IPS DF 19.7 (cell line): ENCODE measurements at places on chromosomes 11 and 22.

DNA sequence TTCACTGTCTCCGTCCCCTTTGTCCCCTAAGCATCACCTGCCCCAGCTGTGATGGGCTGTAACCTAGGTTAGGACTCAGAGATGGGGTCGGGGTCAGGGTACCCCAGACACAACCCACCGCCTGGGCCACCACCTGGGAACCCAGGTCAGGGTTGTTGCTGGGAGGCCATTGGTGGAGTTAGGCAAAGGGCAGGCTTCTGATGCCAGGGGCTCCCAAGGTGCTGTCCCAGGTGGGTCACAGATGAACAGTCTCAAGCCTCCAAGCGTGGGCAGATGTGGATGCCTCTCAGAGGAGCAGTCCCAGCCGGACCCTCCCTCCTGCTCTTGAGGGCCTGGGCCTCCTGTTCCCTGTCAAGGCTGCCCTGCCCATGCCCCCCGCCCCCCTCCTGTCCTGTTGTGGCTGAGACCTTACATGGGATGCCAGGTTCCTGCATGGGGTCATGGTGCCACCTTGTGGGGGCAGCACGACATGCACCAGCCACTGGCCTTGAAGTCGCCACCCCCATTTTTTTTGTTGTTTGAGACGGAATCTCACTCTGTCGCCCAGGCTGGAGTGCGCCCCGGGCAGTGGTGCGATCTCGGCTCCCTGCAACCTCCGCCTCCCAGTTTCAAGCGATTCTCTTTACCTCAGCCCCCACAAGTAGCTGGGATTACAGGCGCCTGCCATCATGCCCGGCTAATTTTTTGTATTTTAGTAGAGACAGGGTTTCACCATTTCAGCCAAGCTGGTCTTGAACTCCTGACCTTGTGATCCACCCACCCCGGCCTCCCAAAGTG is 12.1 kb downstream of the GATD1 start:
- DNase-seq: no peak

- DNase-seq: no peak
Measured at GRCh38 chr11:129249923-129250322, 57.8 kb upstream of the ARHGAP32 start.

DNA sequence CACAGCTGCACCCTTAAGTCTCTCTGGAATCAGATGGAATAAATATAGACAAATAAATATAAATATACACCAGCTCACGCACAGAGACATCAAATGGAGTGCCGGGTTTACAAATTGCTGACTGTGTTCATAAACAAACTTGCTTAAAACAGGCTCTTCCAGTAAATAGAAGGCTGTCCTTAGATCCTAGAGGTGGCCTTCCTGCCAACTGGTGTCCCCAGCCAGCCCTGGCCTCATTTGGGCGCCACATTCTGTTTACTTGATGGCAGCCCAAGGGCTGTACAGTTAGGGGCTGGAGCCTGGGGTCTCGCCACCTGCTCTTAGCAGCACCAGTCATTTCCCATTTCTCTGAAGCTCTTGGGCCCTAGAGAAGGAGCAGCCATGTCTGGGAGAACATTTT is 20.8 kb downstream of the ARFGAP2 start:
- no peak for DNase-seq

DNA sequence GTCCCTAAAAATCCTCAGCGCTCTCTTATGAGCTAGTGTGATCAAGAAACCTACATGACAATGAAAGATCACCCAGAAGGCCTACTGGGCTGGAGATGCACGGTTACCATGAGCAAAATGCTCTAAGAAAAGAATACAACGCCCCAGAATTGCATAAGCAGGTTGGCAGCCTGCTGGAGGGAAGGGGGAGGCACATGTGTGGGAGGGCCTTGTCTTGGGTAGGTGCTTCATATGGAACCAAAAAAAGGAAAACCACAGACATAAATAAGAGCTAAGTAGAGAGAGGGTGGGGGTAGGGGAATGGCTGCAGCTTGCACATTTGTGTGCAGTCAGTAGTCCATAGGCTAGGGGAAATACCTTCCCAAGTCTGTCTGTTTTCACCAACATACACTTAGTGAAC is 2.8 kb downstream of the SIAE start:
- no peak for DNase-seq

DNA sequence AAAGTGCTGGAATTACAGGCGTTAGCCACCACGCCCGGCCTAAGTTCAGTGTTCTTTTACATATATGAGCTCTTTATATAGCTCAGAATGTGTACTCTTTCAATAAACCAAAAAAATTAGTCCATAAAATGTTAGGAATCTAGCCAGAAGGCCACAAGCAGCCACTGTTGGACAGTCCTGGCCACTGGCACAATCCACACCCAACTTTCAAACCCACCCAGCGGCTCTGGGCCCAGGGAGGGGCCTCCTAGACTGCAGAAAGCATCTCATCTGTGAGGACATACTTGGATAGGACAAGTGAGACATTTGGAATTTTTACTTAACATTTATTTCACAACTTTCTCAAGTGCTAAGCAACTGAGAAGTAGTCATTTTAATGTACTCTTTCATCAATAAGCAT is 6.4 kb downstream of the PACSIN2 start:
- DNase-seq: no peak

- no peak for DNase-seq
Measured at GRCh38 chr11:28887681-28888080, 779.5 kb downstream of the METTL15 start.

DNA sequence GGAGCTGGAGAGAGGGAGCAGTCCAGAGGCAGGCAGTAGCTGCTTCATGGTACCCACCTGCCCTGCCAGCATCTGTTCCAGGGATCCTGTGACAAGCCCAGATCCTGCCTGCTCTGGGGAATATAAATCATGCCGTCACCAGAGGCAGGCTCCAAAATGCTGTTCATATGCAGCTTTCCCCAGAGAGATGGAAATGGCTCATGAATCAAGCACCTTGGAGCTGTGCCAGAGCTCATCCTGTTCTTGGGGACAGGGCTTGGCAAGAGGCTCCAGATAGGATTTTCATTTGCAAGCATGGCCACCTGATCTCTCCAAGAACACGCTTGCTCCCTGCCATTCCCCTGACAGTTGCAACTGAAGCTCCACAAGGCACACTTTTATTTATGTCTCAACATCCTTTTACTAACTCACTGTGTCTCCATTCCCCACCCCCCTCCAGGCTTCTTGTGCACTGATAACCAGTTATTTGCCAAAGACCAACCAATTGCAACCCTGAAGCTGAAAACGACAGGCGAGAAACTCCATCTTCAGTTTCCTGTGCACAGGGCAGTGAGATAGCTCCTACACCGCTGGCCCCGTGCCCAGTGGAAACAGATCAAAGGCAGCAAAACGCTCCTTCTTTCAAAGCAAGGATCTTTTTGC is 115.8 kb upstream of the PITPNB start:
- DNase-seq: no peak

DNA sequence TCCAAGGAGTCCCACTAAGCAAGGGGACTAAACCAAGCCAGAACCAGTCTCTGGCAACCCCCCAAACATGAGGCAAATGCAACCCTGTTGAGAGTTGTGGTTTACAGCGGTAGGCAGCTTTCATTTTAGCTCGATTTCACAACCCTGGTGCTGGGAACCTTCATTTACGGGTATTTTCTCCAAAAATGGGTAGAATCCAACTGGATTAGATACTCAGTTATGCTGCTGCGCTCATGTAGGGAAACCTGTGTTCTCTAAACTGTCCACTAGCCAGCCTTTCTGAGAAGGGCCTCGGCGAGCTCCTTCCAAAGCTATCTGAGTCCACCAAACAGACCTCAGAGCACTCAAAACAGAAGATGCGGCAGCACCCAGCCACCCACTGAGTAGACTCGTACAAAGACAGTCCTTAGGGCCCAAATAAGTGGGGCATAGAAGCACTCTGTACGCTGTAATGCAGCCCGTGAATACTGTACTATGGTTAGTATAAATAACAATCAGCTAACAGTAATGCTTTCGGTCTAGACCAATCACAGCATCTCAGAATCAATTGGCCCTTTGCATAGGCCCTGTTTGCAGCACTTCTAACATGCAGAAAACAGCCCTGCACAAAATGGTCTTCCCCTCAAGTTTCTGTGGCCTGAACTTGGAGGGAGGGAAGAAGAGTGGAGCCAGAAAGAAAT is 104.7 kb downstream of the ETS1 start:
- DNase-seq: no peak

DNA sequence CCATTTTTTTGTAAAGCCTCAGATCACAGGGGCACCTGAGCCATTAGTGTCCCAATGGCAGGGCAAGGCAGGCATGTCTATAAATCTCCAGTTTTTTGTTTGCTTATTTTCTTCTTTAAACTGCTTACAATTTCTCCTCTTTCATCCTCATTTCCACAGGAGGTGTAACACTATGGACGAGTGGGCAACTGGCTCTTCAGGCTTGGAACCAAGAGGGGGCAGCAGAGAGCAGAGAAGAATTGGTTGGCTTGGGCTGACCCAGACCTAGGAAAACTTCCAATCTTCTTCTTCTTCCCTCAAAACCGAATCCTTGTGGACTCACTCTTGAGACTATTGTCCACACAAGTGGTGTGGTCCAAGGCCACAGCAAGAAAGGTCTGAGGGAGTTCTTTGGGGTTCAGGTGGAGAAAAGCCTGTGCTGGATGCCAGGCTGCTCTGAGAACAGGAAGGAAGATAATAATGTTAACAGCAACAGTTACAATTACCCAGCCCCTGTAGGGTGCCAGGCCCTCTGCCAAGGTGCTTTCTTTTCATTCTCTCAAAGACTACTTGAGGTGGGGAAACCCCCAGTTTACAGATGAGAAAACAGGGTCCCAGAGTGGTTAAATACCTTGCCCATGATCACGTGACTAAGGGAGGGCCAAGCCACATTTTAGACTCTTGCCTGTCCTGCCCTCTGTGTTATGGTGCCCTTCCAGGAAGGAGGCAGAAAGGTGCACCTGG is 70.7 kb upstream of the E2F8 start:
- DNase-seq: peak; percentile 12

DNA sequence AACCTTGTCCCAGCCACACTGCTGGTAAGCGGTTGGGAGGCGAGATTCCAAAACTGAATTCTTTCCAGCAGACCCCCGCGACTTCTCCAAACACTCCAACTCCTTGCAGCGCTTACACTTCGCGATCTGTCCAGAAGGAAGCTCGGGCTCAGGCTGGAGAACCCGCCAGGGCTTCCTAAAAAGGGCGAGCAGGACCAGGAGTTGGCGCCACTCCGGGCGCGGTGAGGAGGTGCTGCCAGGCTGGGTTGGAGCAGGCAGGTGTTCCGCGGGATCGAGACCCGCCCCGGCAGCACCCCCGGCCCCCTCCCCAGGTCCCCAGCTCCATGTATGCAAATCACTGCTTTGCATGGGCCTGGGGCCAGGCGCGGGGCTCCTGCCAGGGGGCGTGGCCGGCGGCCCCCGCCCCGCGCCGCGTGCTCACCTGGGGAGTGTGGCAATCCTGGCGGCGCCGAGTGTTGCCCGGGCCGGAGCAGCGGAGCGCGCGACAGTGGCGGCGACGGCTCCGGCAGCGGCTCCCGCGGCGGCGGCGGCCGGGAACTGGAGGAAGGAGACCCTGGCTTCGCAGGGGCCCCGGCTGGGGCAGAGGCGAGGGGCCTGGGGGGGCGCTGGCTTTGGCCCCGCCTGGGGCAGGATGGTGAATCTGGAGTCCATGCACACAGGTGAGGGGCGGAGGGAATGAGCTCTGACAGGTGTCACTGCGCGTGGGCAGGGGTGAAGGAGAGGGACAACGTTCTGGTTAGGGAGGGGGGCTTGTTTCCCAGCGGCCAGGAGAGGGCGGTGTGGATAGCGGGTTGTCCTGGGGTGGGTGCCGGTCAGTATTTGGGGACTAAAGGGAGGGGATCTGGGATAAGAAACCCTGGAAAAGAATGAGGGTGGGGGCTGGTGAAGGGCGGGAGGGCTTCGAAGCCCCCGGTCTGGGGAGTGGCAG is at the start of gene POU2F3:
POU2F3 (plus strand) TSS at position 428 of the 928 bp plus-strand sequence; CDS start at position 632, 204 bp downstream.
- DNase-seq: no peak

DNA sequence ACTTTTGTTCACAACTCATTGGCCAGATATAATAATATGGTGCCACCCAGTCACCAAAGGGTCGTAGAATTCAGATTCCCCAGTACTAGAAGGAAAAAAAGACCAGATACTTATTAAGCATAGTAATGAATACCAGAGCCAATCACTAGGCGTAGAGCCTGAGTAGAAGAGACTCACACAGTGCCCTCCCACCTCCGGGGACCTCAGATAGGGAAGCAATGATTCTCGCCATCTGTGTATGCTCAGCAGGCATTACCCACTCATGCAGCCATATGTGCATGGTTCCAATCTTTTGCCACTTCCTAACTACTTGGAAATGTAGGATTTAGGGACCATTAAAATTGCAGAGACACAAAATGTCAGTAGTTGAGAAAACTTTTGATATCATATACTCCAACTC is 85.3 kb downstream of the C11orf87 start:
- DNase-seq: no peak
